ENCODE measurements at places on chromosomes 7 and 10.

DNA sequence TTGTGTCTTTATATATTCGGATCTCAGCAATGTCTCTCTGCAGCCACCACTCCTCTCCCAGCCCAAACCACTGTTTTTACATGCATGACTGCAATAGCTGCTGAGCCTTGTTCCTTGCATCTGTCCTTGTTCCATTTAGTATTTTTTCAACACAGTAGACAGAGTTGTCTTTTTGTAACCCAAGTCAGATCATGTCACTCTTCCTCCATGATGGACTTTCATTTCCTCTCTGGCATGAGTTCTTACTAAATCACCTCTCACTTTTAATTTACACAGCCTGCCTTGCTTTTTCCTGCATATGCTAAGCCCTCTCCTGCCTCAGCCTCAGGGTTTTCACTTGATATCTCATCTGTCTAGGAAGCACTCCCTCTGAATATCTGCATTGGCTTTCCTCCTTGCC, 353.2 kb downstream of the HGF start:
- DNase-seq: no peak

DNA sequence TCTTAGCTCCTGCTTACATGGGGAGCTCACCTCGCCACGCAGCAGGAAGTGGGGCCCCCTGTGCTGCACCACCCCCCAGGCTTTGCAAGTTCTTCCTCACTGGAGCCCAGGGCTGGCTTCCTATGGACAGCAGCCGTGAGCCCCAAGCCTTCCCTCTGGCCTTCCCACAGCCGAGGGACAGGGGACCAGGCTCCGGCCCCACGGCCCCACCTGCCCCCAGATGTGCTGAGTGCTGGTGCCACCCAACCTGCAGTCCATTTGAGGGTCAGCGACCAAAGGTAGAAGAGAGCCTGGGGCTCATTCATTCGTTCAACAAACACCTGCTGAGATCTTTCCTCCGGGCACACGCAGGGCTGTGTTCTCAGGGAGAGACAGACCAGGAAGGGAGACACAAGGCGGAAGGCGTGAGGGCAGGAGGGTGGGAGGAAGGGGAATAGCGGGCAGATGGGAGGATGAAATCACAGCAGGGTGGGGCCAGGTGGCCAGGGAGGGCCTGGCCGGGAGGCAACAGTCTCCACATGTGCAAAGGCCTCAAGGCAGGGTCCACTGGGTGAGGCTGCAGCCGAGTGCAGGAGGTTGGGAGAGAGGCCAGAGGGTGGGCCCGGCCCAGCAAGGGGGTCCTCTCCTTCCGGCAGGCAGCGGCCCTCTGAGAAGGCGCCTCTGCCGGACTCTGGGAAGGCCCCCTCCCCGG, 100.1 kb downstream of the FOXL3 start:
- no peak for DNase-seq

- DNase-seq: no peak
Observed at GRCh38 chr7:66523409-66523808, 105.3 kb upstream of the KCTD7 start.

DNA sequence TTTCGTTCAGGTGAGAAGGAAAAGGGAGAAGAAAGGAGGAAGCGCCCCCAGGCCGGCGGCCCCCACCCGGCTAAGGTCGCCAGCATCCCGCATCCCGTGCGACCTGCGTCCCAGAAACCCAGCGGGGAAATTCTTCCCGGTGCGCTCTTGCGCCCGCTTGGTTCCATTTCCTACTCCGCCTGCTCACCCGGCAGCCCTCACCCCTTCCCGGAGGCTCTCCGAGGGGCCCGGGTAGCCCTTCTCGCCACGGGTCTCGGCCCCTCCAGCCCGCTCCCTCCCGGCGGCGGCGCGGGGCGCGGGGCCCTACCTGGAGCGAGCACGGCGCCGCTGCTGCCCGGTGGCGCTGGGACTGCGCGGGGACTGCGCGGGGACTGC, at the start of gene PRKCQ:
Gene PRKCQ (minus strand): TSS at position 373 of the 375 bp plus-strand sequence. CDS start 65,141 bp downstream, outside the sequence.
- no peak for DNase-seq

- no peak for DNase-seq
Observed at GRCh38 chr10:48450233-48450740, 143.8 kb downstream of the MAPK8 start.

GRCh38 chr7:22677680-22678079, 49.3 kb upstream of the IL6 start:
- DNase-seq: no peak

- no peak for DNase-seq
Observed at GRCh38 chr7:120802751-120803150, 55.2 kb downstream of the TSPAN12 start.

GRCh38 chr10:28566458-28567015, 33.6 kb downstream of the WAC start:
- no peak for DNase-seq

DNA sequence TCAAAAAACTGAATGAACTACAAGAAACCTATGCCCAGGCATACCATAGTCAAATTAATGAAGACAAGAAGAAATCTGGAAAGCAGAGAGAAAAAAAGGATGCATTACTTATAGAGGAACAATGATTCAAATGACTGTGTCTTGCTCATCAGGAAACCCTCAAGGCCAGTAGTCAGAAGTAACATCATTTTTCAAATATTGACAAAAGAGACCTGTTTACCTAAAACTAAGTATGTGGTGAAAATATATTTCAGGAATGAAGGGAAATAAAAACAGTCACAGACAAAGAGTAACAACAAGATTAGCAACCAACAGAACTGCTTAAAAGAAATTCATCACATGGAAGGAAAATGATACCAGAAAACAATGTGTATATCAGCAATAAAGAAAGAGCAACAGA, 128.4 kb downstream of the ALOX5 start:
- no peak for DNase-seq

DNA sequence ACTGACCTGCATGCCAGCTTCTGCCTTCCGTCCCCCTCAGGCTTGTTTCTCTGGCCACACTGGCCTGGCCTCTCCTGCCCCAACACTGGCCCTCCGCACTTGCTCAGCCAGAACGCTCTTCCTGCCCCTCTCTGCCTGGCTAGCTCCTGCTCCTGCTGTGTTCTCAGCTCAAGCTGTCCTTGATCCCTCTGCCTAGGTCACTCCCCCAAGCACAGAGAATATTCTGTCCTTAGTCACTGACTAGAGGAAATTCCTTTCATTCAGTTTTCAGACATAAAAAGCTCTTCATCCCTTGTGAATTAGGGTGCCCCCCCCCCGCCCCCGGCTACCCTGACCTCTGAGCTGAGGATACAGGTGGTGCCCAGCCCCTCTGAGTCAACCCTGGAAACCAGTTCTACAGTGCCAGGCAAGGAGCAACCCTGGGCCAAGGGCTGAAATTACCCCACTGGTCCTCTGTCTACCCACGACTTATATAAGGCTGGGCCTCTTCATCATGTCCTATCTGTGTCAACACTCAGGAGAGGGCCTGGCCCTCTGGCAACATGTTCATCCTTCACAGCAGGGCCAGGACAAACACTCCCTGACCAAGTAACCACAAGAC, 6.6 kb upstream of the SGPL1 start:
- DNase-seq: no peak

GRCh38 chr7:13111230-13111629, 423.8 kb downstream of the ARL4A start:
- DNase-seq: no peak

DNA sequence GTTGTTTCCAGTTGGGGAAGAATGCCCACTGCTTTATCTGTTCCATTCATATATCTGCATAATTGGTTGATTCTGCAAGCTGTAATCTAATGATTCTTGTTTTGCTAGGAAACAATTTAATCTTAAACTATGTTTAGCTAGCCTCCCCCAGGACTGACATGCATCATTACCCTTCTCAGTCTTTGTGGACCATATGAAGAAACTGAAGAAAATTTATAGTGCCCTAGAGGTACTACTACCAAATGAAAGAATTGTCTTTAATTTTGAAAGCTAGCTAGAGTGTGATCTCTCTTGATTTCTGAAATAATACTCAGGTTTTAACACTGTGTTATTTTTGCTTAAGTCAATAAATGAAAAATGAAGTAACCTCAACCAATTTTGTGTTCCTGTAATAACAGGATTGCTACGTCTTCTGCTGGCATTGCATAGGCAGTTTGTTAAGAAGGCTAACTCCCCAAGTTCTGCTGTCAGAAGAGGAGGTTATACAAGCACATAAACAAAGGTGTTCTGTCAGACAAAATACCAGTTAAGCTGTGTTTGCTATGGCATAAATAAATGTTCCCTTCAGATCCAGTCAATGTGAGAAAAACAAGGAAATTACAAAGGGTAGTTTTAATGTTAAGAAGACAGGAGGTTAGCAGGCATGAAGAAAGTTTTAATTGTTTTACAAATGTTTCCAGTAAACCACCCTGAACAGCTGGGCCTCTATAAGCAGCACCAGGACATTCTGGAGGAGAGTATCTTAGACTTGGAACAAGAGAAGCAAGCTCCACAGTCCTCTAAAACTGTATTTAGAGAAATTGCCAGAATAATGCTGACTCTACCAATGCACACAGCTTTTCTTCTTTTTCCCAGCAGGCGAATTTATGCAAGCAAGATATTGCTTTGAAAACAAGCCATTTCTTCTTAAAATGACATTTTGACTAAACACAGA, 90.3 kb upstream of the CTTNBP2 start:
- no peak for DNase-seq

DNA sequence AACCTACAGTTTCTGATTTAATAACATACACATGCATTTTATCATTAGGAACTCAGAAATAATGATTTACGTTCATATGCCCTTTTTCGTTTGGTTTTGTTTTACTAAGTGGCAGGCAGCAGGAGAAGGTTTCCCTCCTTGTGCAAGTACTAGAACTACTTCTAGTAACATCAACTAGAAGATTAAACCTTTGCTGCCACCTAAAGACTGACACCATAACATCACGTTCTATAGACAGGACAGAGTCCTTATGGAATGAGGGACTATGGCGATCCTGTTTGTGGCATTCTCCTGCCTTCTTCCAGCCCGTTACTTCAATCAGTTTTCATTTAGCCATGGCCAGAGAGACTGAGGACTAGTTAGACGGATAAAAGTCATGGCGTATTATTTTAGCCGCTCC, 53.2 kb downstream of the GAD2 start:
- no peak for DNase-seq

GRCh38 chr10:110398419-110399105, 93.8 kb upstream of the SMNDC1 start:
- no peak for DNase-seq

DNA sequence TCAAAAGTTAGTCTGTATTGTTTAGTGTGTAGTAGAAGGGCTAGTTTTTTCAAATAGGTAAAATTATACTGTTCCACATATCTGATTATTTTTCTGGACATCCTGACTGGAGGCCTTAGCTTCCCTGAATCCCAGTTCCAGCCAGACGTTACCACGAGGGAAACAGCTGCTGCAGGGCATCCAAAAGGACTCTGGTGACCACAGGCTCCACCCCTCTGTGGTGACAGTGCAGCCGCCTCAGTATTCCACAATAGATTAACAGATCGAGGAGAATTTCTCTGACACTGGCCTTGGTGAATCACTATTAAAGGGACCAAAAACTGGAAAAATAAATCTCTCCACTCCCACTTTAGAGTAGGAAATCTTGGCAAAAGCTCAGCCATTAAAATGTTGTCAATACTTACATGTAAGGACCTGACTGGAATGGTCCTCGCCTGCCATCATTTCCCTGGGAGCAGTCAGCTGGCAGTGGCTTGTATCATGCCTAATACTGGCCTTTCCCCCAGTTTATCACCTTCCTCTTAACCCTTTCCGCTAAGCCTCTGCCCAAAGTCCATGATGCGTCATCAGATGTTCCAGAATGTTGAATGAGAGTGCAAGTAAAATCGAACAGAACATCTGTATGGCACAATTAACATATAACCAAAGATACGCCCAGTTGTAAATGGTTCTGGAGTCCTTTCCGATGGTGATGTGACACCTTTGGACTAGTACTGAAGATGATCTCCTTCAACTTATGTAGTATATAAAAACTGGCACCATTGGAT, 31.6 kb downstream of the ENO4 start:
- no peak for DNase-seq

- DNase-seq: no peak
Observed at GRCh38 chr7:78900806-78901205, 552.7 kb downstream of the MAGI2 start.

DNA sequence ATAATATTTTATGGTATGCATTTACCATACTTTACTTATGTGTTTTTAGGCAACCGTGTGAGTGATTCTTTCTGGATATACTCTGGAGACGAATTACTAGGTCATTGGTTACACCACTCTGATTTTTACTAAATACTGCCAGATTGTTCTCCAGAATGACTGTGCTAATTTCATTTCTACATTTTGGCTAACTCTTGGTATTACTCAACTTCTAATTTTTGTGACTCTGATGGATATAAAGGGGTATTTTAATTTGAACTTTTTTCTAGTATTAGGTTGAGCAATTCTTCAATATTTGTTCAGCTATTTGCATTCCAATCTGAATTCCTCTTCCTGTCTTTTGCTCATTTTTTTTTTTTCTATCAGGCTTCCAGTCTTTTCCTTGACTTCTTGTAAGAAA, 223.6 kb downstream of the MDFIC start:
- DNase-seq: no peak

DNA sequence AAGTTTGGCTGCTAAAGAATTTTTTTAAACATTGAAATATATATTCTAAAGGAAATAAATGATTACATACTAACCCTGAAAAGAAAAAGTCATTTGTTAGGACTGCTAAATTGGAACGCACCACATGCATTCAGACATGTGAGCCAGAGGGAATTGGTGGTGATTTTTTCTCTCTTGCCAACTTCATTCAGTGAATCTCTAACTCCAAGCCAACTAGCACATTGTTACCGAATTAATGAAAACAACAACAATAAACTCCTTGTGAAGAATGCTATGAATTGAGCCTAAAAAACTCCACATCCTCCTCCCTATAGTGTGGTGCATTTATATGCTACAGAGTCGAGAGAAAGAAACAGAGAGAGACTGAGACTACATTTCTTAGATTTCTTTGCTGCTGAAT, 135.5 kb upstream of the CACNA2D1 start:
- no peak for DNase-seq

DNA sequence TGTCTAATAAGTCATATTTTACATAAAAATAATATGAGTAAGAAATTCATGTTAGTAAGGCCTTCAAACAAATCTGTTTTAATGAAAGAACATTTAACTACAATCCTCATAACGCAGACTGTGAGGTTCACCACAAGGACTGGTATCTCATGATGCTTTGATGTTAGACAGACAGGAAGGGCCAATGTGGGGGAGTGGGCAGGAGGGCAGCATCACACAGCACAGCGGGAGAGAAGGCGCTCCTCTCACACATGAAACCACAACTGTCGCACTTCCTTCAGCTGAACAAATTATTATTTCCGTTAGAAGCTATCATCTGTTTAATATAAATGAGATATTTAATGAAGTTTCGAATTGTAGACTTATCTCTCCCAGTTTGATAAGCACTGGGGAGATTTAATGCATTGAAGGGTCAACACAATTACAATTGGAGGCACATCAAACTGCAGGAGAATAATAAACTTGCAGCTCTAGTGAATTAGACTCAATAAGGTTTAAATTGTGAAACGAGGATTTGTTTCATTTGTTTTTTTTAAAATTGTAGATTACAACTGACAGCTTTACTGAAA, 466.1 kb downstream of the PARD3 start:
- DNase-seq: no peak

- no peak for DNase-seq
Observed at GRCh38 chr10:49180444-49180860, 7.7 kb downstream of the TMEM273 start.

All from stimulated activated CD4-positive, alpha-beta T cell treated with anti-CD3 and anti-CD28 coated beads, Interleukin-2, amount 100 ng/mL, for 24 hours (primary cell).